ENCODE measurements at places on chromosomes 5 and 9.

GRCh38 chr5:107058235-107058634 is 612.5 kb downstream of the EFNA5 start:
- DNase-seq, result no peak

DNA sequence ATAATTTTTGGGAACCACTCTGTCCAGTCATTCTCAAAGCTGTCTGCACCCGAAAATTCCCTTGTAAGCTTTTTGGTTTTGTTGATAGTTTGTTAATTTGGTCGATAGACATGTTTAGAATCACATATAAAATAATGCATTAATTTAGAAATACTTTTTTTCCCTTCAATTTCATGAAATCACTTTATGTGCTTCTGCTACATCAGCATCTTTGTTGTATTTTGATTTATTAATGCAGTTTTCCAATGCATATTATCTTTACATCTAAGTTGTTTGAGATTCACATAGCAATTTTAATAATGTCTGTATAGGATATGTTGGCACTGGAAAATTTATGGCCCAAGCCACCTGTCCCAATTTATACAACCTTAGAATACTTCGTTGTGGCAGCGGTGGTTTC is 60.6 kb upstream of the SV2C start:
- DNase-seq, result no peak

DNA sequence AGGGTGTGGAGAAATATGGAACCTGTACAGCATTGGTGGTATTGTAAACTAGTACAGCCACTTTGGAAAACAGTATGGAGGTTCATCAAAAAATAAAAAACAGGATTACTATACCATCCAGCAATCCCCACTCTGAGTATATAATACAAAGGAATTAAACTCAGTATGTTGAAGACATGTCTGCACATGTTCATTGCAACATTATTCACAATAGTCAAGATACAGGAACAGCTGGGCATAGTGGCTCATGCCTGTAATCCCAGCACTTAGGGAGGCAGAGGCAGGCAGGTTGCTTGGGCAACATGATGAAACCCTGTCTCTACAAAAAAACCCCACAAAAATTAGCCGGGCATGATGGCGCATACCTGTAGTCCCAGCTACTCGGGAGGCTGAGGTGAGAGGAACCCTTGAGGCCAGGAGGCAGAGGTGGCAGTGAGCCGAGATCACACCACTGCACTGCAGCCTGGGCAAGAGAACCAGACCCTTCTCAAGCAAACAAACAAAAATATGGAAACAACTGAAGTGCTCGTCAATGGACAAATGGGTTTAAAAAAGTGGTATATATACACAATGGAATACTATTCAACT is 63.6 kb downstream of the TMEM174 start:
- DNase-seq, result no peak

DNA sequence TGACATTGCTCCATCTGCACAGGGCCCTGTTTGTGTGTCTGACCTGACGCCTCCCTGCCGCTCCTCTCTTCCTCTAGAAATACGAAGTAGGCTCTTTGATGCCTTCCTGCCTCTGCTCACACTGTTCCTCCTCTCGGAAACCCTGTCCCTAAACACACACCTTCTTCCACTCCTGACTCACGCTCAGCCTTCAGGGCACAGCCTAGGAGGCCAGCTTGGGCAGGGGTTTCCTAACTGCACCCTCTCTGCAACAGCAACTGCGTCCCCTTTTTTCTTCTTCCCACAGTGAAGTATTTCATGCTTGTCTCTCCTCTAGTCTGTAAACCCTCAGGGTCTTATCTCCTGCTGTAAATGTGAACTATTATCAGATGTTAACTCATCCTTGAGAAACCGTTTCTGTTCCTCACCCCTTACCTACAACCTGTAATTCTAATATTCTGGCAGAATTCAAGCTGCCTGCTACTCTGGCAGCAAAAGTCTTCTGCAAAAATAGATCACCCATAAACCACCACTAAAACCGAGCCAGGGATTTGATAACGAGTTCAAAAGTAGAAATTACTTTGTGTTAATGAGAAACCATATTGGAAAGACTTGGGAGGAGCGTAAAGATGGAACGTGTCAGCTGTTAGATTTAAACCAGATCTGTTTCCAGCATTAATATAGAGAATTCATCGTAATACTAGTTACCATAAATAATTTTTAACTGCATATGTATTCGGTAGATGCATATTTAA is 100.2 kb downstream of the DAPK1 start:
- DNase-seq, result no peak

GRCh38 chr5:7714119-7714518 is 136.8 kb downstream of the CFAP90 start:
- peak; percentile 50 for DNase-seq

GRCh38 chr5:159094745-159095144 is 5.0 kb downstream of the EBF1 start:
- DNase-seq, result peak; percentile 18

DNA sequence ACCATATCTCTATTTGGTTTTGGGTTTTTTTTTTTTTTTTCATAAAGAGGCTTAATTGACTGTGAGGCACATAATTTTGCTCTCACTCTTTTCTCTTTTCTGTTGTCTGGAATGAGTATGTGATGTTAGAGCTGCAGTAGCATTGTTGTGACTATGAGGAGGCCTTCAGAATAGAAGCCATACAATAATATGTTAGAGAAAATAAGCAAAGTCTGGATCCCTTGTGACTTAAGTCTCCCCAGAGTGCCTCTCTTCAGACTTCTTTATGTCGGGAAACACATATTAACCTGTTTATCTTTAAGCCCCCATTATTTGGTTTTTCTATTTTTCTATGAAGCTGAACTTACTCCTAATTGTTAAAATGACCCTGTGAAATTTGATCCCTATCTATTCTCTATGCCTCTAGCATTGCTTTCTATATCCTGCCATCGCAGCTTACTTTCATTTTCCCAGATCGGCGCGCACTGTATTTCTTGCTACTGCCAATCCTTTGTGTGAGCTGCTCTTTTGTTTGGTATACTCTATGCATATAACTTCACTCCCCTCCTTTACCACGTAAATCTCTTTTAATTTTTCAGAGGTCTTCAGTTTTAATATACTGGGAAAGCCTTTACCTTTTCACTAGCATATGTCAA is 372.5 kb upstream of the KCNN2 start:
- no peak for DNase-seq

GRCh38 chr9:86687788-86688187 is 259.5 kb downstream of the GAS1 start:
- no peak for DNase-seq

DNA sequence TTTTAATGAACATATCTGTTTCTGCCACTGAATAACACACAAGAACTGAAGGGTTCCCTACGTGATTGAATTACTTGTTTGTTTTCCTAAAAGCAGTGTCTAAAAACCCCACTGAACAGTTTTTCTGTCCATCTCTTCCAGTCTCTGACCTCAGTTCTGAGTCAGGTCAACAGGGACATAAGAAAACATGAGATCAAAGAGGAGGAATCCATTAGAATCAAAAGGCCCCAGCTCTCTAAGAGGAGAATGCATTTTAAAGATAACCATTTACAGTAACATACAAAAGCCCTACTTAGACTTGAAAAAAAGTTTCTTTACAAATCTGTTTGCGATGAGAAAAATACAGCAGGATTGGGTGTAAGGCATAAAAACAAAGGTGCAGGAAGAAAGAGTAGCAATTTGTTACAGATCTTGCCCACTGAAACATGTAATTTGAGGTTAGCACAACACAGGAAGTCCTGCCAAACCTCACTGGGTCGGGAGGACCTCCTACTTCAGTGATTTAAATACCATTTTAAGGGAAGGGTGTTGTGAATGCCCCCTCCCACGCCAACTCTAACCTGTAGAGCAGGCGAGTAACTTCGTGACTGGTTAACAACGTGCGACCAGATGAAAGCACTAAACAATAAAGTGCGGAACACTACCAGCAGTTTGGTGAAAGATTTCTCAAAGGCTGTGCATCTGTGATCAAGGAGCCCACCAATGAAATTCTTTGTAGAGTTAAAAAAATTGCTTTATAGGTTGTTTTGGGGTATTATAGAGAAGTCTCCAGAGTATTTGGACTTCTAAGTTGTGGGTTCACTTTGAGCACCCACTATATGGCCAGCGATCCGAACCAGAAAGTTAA is 1.3 kb downstream of the QSOX2 start:
- no peak for DNase-seq

GRCh38 chr5:60521376-60522291 is 178.3 kb downstream of the DEPDC1B start:
- no peak for DNase-seq

DNA sequence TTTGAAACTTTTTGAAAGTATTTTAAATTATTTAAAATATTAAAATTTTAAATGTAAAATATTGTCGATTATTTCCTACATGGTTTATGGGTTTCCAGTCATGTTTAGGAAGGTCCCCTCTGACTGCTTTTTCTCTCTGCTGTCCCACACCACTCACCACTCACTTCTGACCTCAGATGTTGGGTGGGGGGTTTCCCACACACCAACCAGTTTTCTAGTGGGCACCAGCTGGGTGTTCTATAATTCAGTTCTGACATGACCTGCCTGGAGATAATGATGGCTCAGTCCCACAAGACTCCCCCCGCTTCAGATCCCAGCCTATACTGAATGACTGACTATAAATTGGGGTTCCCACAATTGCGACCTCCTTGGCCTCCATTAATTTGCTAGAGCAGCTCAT is 310.4 kb downstream of the GADD45G start:
- no peak for DNase-seq

GRCh38 chr5:142844866-142845265 is 74.7 kb downstream of the ARHGAP26 start:
- DNase-seq, result no peak

- DNase-seq, result no peak
Measured at GRCh38 chr9:104836767-104837166, 72.8 kb downstream of the NIPSNAP3B start.

DNA sequence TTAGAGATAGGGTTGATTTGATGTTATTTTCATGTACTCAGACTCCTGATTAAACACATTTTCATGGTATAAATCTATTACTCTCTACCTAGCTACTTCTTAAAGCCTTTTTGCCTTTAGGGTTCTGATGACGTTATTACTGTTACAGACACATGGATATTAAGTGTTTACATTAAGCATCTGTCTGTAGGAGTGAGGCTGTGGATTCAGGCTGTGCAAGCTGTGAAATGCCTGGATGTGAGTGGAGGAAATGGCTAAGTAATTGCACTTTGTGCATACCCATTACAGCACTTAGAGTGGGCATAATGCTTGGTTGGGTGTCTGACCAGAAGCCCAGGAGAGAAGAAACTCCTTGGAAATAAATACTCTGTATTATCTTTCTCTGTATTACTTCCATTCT is 186.8 kb downstream of the SNX18 start:
- no peak for DNase-seq

DNA sequence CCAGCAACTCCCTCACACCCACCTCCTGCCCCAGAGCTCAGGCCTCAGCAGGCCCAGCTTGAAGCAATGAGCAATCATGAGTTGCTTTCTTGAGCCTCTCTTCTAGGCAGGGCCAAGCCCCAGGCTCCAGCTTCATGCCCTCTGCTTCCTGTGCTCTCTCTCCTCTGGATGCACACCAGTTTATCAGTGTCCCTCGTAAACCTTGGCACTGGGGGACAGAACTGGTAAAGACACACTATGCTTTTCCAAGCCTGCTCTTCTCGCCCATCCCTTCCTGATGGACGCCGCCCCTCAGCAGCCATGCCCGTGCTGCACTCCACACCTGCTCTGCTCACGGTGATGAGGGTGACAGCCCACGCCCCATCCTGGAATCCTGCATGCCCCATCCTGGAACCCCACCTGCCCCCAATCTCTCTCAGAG is 49.4 kb upstream of the ORM1 start:
- DNase-seq, result no peak

GRCh38 chr9:93045521-93045920 is 13.0 kb upstream of the SUSD3 start:
- DNase-seq, result no peak

- DNase-seq, result no peak
Measured at GRCh38 chr9:132411091-132411508, 1.1 kb downstream of the CFAP77 start.

DNA sequence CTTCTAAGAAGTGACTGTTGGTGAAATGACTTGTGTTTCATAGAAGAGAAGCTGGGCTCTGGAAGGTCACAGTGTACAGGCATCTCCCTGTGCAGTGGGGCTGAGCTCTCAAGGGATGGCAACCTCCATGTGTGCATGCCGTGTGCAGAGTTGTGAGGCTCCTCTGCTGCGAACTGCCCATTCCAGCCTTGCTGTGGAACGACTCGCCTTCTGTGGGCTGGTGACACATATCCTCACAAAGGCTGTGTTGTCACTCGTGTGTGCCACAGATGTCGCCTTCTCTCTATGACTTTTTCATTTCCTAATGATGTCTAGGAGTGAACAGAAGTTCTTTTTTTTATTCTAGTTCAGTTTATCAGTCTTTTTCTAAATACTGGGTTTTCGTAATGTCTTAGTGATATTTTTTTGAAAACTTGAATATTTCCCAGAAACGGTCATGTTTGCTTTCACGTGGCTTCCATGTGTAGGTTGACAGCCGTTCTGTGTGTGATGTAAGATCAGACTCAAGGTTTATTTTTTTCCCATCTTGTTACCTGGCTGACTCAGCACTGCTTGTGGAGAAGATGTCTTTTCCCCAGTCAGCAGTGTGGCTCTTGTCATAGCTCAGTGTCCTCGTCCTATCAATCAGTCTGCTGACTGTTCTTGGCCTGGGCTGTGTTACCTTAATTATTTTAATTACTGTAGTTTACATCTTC is 57.3 kb upstream of the CACNA1B start:
- no peak for DNase-seq

GRCh38 chr5:90345684-90346083 is 63.9 kb downstream of the CETN3 start:
- no peak for DNase-seq

GRCh38 chr9:127203681-127204327 is 60.8 kb upstream of the GARNL3 start:
- no peak for DNase-seq

DNA sequence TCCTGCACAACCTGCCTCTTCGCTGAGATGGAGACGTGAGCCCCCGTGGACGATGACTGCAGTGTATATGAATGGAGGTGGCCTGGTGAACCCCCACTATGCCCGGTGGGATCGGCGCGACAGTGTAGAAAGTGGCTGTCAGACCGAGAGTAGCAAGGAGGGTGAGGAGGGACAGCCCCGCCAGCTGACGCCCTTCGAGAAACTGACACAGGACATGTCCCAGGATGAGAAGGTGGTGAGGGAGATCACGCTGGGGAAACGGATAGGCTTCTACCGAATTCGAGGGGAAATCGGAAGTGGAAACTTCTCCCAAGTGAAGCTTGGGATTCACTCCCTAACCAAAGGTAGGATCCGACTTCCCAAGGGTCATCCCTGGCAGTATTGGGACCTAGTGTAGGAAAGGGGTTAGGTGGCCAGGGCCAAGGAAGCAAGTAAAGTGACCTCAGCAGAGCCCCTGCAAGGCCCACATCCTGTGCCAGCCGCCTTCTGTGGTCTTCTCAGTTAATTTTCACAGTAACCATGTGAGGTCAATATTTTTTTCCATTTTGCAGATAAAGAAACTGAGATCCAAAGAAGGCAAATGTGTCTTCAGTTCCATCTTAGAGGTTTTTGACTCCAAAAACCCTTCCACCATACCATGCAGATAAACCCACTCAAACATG is 53.8 kb downstream of the NIM1K start:
- no peak for DNase-seq

- peak; percentile 97 for DNase-seq
Measured at GRCh38 chr9:16335788-16336580, 534.5 kb downstream of the BNC2 start.

GRCh38 chr5:168833936-168834335 is 254.8 kb upstream of the PANK3 start:
- DNase-seq, result no peak

GRCh38 chr9:97705354-97705950 is 8.3 kb upstream of the XPA start:
- no peak for DNase-seq

GRCh38 chr9:118108971-118109370 is 404.8 kb downstream of the TLR4 start:
- DNase-seq, result no peak
